Heart right ventricle (tissue), 16 donors: ENCODE measurements at places on chromosomes 7 and 10. TPM values are rescaled to one million over a fixed set of nuclear protein-coding genes. Genes with fewer than 3 reads are reported as not detected.
A peak's percentile ranks its signal among the peaks of the same experiment; 100 is the strongest.

- DNase-seq, result no peak
These were observed 980.0 kb downstream of the DNAJB9 start for GRCh38 chr7:109549471-109550193.

- DNase-seq, result no peak
These were observed 5.1 kb downstream of the RASGEF1A start for GRCh38 chr10:43261578-43262396.

ACHE gene
- 0.33 TPM for total RNA-seq

- no peak for DNase-seq
These were observed 730.0 kb upstream of the IGFBP3 start for GRCh38 chr7:46651070-46651469.

ERV3-1 gene
- 8.0 TPM for total RNA-seq

DNA sequence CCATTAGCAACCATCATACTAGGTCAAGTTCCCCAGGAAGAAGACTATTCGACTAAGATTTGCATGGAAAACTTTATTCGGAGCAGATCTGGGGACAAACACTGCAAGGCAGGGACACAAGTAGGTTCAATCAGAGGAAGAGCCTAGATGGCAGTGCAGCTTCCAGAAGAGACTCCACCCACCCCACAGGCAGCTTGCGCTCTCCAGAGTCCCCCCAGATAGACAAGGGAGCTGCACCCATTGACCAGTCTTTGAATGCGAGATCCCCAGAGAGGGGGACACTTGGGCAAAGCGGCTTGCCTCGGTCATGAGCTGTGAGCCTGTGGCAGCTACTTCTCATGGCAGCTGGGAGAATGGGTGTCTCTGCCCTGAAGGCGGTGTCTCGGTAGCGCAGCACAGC lies 4.2 kb downstream of the GALNTL5 start:
- no peak for DNase-seq

FAM131B gene
- 0.07 TPM for total RNA-seq

DNA sequence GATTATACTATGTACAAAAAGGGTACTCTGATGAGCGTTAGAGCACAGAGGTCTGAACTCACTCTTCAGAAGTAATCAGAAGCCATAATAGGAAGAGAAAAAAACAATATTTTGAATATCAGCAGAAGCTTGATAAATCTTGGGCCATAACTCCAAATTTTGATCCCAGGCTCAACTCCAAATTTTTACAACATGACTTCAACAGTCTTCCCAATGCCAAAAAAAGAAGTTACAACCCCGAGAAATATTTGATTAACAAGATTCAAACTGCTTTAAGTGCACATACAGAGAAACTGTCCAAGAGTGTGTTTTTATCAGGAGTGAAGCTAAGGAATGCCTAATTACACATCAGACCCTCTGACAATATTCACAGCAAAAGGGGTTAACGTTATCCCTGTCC lies 7.5 kb downstream of the MPP7 start:
- no peak for DNase-seq

ANKRD7 gene
- 1.4 TPM for total RNA-seq

DMTF1 gene
- total RNA-seq, result 22.7 TPM

DNA sequence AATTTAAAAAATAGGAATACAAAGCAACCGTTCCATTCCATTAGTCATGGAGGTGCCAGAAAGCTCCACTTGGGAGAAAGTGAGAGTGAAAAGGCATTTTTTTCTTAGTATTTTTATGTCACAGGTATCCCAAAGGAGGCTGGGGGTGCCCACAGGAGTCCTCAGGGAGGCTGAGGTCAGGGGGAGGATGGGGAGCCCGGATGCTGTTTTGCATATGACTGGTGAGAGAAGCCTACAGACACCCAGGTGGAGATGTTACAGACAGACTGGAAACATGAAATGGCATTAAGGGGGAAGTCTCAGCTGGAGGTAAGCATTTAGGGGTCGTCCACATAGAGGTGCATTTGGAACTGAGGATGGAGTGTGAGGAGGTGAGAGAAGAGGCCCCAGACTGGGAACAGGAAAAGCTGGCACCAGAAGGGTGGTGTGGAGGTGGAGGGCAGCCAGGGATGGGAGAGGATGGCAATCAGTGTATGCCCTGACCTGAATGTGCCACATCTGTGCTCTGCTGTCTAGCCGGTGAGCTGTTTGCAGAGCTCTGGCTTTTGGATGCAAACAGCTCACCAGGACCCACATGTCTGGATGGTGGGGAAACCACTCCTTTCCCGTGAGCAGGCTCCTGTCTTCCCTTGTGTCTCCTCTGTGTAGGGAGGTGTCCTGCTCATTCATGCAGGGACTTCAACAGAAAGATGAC lies 101.1 kb downstream of the RAMP3 start:
- DNase-seq, result no peak

PON1 gene
- not detected for total RNA-seq

- peak; percentile 6 for DNase-seq
These were observed 1168.7 kb upstream of the CELF2 start for GRCh38 chr10:9848981-9849380.

DNA sequence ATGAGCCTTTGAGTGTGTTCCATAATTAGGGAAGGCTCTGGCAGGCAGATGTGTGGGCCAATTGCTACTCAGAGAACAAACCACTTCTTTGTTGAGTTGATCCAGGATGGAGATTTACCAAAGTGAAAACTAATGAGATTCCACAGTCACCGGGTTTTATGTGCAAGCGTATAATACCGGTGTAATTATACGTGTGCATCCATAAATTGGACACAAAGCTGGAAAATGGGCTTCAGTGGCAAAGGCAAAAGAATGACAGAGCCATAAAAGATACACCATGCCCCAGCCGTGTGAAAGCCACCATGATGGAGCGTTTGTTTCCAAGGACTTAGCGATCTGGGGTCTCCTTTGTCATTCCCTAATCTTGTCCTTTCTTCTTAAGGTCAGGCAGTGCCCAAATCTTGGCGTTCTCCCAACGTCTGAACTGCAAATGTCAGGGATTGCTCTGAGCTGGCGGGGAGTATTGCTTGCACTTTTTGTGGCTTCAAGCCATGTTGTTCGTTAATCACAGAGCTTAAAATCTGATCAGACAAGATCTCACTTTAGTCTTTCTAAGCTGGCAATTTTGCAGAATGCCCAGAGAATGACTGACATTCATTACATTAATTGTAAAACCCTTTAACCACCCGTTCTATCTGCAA lies 70.1 kb downstream of the NPTX2 start:
- no peak for DNase-seq

SLIT1 gene
- total RNA-seq, result 0.15 TPM

- no peak for DNase-seq
These were observed 36.5 kb downstream of the NRBF2 start for GRCh38 chr10:63169624-63170023.

PLA2G12B gene
- not detected for total RNA-seq

DNA sequence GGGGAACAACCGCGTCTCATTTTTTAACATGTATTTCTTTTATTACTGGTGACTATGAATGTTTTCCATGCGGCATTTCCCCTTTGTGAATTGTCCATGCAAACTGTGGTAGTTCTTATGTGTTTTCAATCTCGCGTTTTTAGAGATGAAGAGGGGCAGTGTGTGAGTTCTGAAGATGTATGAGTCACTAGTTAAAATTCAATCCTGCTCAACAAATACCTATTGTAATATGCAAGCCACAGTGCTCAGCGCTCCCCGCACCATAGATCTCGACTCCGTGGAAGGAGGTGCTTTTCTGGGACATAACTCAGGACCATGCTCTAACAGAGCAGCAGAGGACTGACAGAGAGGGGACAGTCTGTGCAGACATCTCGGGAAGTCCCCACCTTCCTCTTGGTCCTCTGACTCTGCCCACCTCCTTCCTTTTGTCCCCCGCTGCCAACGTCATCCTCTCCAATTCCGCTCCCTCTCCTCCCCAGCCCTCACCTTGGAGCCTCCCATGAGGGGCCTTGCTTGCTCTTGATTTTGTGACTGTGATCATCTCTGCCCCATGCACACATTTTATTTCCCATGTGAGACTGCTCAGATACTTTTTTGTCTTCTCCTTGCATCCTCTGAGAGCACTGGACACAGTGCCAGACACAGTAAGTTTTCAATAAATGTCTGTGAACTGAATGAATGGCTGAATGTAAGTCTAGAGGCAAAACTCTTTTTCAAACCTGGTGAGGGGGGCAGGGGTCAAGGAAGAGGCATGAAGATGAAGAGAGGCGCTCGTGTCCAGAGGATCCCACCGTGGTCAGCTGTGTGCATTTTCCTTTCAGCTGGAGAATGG lies 42.7 kb upstream of the PLEKHA1 start:
- no peak for DNase-seq

- DNase-seq, result no peak
These were observed 146.4 kb upstream of the LYZL2 start for GRCh38 chr10:30775779-30776591.

GRCh38 chr7:27709137-27710075 lies 30.6 kb upstream of the TAX1BP1 start:
- no peak for DNase-seq

ODAD2 gene
- 0.57 TPM for total RNA-seq

FOXI2 gene
- total RNA-seq, result 0.32 TPM

COL26A1 gene
- not detected for total RNA-seq

SOSTDC1 gene
- total RNA-seq, result 0.28 TPM

- DNase-seq, result no peak
These were observed 155.4 kb upstream of the ITGB1 start for GRCh38 chr10:33113466-33113865.

BLVRA gene
- total RNA-seq, result 42.7 TPM

CPVL gene
- 100 TPM for total RNA-seq

BBIP1 gene
- total RNA-seq, result 30.7 TPM

GRCh38 chr10:15719049-15719898 lies 448 bp downstream of the ITGA8 start:
- DNase-seq, result peak; percentile 7

- DNase-seq, result no peak
These were observed 3.3 kb downstream of the PITRM1 start for GRCh38 chr10:3169271-3169670.

LRRD1 gene
- not detected for total RNA-seq

BUD31 gene
- total RNA-seq, result 59.7 TPM

DNA sequence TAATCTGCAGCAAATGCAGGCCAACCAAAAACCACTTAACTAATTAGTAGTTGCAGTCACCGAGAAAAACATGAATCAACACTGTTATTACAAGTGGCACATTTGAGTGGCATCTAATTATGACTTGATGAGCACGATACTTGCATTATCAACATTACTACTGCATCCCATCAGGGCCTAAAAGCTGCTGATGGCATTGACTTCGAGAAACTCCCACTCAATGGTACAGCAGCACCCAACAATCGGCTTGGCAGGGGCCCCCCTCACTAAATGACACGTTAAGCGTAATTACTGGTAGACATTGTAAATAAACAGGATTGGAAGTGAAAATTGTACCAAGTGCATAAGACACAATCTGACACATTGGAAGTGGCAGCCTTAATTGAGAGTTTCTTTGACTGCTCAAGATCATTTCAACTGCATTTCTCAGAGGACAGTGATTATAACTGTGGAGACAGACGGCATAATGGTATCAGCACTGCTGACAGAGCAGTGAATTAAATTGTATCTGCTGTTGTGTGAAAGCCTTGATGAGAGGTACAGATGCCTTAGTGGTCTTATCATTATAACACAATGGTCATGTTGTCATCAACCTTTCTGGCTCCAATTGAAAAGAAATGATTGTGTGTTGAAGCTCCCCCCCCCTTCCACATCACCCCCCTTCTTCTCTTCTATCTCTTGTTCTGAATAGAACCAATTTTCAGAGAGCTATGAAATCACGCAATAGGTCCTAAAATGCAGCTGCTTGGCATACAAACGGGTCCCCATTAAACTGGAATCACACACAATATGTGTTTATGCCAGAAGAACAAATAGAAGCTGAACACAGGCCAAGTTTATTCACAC lies 43.4 kb downstream of the SHTN1 start:
- no peak for DNase-seq

GRCh38 chr10:110825508-110825907 lies 46.2 kb upstream of the PDCD4 start:
- no peak for DNase-seq

DNA sequence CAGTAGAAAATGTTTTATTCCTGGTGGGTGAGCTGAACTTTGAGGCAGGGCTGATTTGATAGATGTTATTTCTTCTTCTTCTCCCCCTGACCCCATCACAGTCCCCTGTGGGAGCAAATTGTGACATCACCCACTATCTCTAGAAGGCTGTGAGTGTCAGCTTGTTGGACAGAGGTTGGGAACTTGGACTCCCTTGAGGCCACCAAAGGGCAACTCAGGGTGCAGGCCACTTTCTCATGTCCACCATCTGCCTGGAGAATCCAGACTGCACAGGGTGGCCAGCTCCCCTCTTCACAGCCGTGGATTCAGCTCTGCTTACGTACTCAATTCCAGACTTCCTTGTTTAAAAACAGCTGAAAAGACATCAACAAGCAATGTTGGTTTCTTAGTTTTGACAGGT lies 103.0 kb downstream of the LRRC18 start:
- peak; percentile 31 for DNase-seq

GRCh38 chr10:29920408-29921070 lies 138.8 kb downstream of the JCAD start:
- DNase-seq, result no peak

- no peak for DNase-seq
These were observed 10.7 kb upstream of the HOXA13 start for GRCh38 chr7:27210441-27211083.
